Fibroblast of skin of right quadriceps (primary cell): ENCODE measurements at places on chromosomes 3 and 15.
A peak's percentile ranks its signal among the peaks of the same experiment; 100 is the strongest.

GRCh38 chr3:197305854-197306253, 7.4 kb upstream of the DLG1 start:
- DNase-seq: peak; percentile 86

DNA sequence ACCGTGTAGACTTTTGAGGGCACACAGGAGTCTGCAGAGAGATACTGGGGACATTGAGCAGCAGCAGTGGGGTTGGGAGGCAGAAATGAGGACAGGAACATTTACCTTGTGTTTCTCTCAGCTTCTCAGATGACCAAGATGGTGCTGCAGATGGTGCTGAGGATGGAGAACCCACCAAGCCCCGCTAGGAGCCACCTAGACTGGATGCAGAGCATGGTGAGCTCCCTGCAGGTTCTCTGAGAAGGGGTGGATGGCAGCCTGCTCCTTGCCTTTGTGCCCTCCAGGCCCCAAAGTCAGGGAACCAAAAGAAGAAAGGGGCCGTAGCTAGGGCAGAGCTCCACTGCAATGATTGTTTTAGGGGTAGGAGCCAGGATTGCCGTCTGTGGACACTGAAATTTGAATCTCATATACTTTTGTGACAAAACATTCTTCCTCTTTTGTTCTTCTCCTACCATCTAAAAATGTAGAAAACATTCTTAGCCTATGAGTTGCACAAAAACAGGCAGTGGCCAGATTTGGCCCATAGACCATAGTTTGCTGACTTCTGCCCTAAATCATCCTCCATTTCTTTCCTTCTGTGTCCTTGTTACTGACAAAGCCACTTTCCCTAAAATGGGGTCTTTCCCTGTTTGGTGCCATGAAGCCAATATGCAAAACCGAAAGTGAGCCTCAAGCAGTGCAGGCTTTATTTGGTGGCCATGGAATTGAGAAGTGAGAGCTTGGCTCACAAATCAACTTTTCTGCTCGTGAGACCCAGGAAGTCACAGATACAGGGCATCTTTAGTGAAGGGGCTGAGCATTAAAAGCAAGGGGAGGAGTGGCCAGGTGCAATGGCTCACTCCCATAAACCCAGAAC, 11.9 kb upstream of the MUC20 start:
- no peak for DNase-seq

DNA sequence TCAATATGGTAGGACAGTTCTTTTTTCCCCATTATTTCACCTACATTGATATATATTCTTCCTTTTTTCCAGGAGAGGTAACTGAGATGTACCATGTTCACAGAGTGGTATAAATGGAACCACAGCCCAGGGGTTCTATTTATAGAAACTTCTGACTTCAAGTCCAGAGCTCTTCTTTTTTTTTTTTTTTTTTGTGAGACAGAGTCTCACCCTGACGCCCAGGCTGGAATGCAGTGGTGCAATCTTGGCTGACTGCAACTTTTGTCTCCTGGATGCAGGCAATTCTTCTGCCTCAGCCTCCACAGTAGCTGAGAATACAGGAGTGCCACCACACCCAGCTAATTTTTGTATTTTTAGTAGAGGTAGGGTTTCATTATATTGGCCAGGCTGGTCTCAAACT, 267.1 kb upstream of the TPRG1 start:
- DNase-seq: peak; percentile 64

DNA sequence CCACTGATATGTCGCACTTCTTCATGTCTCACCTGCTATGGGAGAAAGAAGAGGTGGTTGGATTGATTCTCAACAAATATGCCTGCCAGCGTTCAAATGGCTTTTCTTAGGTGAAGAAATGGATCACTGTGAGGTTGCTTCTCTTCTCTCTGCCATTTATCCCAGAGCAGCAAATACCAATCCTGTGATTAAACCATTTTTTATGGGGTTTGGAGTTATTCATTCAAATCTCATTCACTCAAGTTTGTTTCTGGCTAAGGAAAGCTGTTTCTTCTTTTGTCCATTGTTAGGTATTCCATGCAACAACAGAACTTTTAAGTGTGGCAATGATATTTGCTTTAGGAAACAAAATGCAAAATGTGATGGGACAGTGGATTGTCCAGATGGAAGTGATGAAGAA, 12.2 kb upstream of the C3orf52 start:
- peak; percentile 31 for DNase-seq

DNA sequence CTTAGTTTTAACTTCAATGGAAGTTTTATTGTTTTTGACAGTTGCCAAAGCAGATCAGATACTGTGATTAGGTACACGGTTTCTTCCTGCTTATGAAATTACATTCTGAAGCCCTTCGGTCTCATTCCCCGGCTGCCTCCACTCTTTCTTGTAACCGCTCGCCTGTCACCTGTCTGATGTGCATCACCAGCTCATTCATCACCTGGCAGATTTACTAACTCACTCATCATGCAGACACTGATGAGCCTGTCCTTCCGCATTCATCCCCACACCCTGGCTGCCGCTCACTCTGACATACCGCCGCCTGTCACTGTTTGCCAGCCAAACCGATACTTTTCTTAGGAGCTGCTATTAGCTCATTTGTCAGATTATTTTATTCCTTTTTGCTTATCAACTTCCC, 82.8 kb upstream of the NSMCE3 start:
- DNase-seq: no peak

GRCh38 chr3:124611520-124611919, 118.7 kb upstream of the UMPS start:
- DNase-seq: no peak

GRCh38 chr15:80736560-80736959, 41.5 kb downstream of the ABHD17C start:
- DNase-seq: no peak

GRCh38 chr3:74134831-74135230, 479.6 kb downstream of the CNTN3 start:
- DNase-seq: peak; percentile 64

GRCh38 chr3:31841515-31841914, 139.5 kb downstream of the OSBPL10 start:
- DNase-seq: no peak

DNA sequence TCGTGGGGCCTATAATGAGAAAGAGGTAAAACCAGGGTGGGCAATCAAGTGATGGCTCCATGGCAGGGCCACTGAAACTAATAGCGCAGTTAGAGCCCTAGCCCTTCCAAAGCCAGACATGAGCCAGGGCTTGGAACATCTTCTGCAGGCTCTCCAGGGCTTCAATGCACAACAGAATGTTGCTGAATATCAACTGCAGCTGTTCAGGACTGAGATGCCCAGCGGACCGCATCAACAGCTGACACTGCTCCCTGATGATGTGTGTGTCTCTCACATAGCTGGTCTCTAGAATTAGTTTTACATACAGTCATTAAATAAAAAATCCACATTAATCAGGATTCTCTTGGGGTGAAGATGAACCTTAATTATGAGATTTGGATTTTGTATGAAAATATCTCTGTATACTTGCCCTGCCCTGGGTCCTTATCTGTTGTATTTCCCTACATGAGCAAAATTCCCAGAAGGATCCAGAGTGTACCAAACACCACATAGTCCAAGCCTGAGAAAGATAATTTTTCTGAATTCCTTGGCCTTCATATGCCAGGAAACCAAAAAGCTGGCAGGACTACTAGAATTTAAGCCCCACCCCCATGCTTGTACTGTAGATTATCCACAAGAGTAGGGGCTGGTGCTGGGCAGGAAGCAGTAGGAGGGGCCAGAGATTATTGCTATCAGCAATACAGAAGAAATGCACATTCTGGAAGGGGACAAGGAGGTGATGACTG, 7.7 kb upstream of the GOLGB1 start:
- DNase-seq: no peak

- peak; percentile 9 for DNase-seq
These were observed 239.9 kb downstream of the EPHB1 start for GRCh38 chr3:135034891-135035440.

- peak; percentile 28 for DNase-seq
These were observed 333.0 kb upstream of the SATB1 start for GRCh38 chr3:18758047-18758704.

DNA sequence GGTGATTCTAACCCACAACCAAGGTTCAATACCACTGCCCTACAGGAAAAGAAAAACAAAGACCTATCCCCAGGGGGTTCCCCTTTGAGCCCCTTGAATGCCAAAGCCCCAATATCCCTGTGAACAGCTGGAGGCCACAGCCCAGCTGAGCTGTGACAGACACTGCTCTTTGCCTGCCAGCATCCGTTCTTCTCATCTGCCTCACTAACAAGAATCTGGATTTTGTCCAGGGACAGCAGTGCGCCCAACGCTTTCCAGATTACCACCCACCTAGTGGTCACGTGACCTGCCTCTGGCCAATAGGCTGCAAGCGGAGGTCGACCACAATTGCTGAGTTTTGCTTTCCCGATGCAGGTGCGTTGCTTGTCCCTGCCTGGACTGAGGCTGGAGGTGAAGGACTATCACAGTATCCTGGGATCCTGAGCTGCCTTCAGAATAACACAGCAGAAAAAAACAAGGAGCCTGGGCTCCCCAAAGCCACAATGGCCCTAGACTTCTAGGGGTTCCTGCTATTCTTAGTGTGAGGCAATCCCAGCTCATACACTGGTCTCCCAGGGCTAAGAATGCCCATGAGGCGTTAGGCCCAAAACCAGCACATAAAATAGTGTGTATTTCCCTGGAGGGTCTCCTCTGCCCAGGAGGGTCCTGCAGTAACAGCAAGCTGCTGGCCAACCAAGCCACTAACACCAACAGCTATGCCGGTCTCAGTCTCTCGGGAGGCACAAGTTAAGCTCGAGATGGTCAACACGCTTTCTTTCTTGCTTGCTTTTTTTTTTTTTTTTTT, 13.8 kb downstream of the BDH1 start:
- peak; percentile 73 for DNase-seq

DNA sequence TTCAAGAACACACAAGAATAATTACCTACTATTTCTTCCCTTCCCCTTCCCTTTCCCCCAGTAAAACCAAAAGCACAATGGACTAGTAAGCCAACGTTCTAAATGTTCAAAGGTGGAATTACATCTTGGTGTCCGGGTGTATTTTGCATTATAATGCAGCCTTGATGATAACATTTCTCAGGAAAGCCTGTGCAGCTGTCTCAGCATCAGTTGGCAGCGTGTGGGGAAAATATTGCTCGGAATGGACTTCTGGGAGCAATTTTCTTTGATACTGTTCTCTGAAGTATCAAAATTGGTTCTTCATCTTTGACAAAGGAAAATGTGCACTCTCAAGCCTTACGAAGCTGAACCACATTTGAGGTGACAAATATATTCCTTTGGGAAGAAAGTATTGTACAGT, 198.9 kb downstream of the AGBL1 start:
- no peak for DNase-seq

GRCh38 chr3:120171134-120171873, 77.1 kb upstream of the GSK3B start:
- DNase-seq: no peak

- no peak for DNase-seq
These were observed 62.6 kb downstream of the PLXNA1 start for GRCh38 chr3:127045435-127046045.

DNA sequence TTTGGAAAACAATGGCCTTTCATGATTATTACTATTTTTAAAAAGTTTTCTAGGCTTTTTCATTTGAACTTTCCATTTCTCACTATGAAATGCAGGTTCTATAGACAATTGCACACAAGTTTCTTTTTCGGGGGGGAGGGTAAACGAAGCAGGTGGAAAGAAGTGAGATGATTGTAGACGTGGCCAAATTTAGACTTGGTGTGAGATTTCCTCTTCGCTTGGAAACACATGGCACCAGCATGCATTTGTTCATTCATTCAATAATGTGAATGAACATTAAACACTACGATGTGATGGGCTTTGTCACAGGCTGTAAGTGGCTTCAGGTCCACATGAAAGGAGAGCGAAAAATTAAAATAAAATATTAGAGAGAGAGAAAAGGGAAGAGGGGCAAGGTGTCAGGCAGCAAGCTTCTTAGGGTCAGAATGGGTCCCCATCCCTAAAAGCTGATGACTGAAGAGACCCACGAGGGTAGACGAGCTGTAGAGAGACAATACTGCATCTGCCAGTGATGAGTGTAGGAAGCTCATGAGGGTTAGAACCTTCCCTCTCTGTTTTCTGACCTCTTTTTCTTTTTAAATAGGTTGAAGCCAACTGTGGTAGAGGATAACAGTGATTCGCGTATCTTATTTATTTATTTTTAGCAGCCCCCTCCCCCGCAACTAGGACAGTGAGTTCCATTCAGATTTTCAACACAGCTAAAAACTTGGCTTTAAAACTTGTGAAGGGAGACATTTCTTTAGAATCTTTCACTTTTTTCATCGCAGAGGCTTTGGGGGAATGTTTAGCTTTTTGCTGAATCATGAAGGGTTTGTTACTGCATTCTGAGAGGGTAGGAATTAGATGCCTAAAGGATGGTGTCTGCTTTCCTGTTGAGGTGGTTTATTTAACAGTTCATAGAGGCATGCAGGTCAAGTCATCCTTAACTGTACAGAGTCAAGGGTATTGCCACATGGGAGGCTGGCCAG, 36.2 kb downstream of the GAP43 start:
- DNase-seq: peak; percentile 52

DNA sequence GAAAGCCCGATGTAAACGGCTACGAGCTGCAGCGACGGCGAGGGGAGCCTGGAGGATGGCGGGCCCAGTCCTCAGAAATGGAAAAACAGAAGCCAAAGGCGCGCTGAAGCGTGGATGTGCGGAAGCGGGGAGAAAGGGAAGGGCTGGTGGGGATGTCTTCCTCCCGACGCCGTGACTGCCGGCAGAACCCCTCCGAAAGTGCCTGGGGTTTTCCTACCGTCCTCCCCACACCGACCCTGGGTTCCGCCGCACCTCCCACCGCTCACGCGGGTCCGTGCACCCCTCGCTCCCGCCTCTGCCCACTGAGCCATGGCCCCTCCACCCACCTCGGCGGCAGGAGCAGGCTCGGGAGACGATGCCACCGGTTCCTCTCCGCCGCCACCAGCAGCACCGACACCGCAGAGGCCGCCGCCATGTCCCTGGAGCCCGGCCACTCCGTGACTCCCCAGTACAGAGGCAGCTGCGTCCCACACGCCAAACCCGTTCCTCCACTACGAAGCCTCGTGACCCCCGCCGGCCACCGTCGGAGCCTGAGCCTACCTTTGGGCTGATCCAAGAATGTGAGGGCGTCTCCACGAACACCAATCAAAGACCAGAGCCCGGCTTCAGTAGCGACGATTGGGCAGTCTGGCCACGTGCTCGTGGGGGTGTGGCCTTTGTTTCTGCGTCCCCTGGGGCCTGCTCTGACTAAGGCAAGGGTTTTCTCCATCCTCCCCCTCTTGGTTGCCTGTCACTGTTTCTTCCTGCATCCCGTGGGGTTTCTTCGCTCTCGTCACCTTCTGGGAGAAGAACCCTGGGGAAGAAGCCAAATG, at the start of gene MCCC1:
Gene MCCC1, minus strand, starts transcription at position 471 of the 812 bp plus-strand sequence. Its CDS starts 56 bp downstream, at position 415.
- peak; percentile 98 for DNase-seq

DNA sequence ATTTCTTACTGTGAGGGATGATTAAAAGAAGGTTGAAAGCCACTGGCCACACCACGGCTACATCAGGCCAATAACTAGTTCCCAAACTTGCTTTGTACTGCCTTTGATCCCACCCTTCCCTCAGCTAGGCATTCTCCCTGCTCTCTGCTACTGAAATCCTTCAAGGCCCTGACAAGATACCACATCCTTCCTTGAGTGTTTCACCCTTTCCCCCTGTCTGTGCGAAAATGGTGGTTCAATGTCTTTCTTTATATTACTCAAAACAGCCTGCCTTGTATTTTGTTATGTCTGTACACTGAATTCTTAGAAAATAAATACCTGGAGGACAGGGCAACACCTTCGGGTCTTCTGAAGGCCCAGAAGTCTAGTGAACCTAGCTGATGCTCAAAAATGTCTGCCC, 932 bp upstream of the VPS8 start:
- no peak for DNase-seq
